SJSA1 (cell line): ENCODE measurements at places on chromosomes 1 and 21. TPM values are rescaled to one million over a fixed set of nuclear protein-coding genes. Genes with fewer than 3 reads are reported as not detected.

DNA sequence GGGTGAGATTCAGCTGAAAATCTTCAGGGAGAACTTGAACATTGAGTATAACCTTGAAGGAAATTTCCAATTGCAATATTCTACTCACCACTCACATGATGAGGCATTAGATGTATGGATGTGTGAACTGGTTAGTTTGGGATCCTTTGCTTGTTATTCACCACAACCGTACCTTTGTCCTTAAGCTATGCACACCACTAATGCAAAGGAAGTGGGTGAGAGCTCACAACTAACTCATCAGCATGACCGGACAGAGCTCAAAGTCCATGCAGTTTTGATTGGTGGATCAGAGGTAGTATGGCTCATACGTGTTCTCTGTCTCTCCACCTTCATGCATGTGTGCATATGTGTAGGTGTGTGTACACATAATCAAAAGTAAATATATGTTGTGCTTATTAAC lies 43.5 kb upstream of the MROH9 start:
- DNase-seq: no peak

HOOK1 gene
- not detected in 2 replicates for total RNA-seq

CRYAA gene
- total RNA-seq: not detected in 2 replicates

ATP1A4 gene
- not detected in 2 replicates for total RNA-seq

DNA sequence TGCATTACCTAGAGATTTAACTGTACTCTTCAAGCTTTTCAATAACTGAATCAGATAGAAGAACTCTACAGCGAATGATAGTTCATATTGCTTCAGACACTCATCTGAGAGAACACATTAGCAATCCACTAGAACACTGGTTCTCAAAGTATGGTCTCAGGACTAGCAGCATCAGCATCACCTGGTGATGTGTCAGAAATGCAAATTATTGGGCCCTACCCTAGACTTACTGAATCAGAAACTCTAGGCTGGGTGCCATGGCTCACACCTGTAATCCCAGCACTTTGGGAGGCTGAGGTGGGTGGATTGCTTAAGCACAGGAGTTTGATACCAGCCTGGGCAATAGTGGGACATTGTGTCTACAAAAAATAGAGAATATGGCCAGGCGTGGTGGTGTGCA lies 24.9 kb upstream of the GLIS1 start:
- DNase-seq: no peak

PAPPA2 gene
- total RNA-seq: 1.2 TPM in 2 replicates

LCE1F gene
- not detected in 2 replicates for total RNA-seq

LPAR3 gene
- 0.28 TPM in 1 of 2 replicates, not detected in the other for total RNA-seq

H6PD gene
- 12.2 and 12.6 TPM in 2 replicates for total RNA-seq

GBP5 gene
- total RNA-seq: 6.4 and 10.4 TPM in 2 replicates
